ENCODE measurements at places on chromosomes 3 and 15. TPM values are rescaled to one million over a fixed set of nuclear protein-coding genes. Genes with fewer than 3 reads are reported as not detected.

GRCh38 chr3:124333931-124334640 is 342.2 kb upstream of the ROPN1 start:
- no peak for DNase-seq
- no peaks in the 10 kb centered on the region for H3K36me3 ChIP-seq
- H3K27me3 ChIP-seq = no peaks in the 10 kb centered on the region
- no peak overlapping the region for H3K4me3 ChIP-seq
- H3K27ac ChIP-seq = no peak overlapping the region
- H3K4me1 ChIP-seq = no peaks in the 10 kb centered on the region

DNA sequence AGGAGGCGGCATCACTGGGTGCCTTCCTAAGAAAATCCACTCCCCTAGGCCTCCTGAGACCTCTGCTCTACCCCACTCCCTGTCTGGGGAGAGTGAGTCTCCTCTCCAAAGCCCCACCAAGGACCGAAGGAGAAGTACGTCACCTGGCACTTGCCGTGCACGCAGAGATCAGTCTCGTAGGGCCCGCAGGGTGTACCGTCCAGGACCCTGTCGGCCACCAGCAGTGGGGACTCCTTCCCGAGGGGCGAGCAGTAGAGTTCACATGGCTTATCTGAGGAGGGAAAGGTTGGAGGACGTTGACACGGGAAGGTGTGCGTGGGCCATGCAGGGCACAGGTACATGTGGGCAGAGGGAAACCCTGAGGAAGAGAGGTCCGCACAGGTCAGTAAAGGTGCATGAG is 232.9 kb downstream of the ADAMTS17 start:
- H3K4me1 ChIP-seq = peaks cover 5% of the 10 kb centered on the region
- H3K36me3 ChIP-seq = no peaks in the 10 kb centered on the region
- DNase-seq = peak; percentile 8
- H3K4me3 ChIP-seq = no peak overlapping the region
- no peaks in the 10 kb centered on the region for H3K27me3 ChIP-seq

DNA sequence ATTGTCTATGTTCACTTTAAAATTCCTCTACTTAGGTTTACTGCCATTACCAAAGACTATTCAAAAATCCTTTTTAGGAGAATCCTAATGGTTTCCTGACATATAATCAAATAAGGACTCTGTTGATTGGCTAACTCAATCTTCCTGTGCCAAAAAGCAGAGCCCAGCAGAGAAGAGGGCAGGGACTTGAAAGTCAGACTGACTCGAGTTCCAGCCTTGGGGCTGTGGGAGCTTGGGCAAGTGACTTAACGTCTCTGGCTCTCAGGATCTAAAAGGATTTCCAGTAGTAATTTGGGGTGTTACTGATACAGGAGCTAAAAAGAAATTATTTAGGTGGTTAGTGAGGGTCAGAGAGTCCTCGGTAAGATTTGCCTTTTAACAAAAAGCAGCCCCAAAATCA is 10.9 kb downstream of the CCR5 start:
- H3K4me1 ChIP-seq = no peaks in the 10 kb centered on the region
- no peak for DNase-seq
- H3K36me3 ChIP-seq = no peaks in the 10 kb centered on the region
- no peaks in the 10 kb centered on the region for H3K27me3 ChIP-seq
- no peak overlapping the region for H3K27ac ChIP-seq

DNA sequence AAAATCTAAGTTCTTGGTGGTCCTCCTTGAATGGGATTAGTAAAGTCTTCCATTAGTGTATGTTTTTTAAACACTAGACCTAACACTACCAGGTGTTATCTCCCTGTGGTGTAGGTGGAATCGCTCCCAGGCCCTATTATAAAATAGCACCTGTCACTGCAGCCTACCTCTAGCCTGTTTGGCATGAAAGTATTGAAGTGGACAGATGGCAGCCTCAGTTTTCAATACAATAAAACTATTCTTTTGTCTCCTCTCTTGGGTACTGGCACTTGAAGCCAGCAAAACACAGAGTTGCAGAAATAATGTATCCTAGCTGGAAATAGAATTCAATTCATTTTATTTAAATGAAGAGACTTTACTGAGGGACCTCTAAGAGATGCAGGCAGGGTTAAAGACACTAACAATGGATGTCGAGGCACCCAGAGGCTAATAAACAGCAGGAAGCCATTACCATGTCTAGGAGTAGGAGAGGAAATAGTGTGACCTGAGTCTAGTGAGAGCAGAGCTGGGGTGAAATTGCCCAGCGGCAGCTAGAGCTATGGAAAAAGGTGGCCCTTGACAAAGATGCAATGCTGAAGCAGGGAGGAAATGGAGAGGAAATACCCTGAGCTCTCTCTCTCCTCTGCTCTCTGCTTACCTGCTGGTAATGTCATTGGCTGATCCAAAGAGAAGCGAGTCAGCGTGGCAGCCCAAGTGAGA is 49.1 kb upstream of the TMEM158 start:
- no peaks in the 10 kb centered on the region for H3K36me3 ChIP-seq
- no peaks in the 10 kb centered on the region for H3K27me3 ChIP-seq
- no peak overlapping the region for H3K27ac ChIP-seq
- no peak for DNase-seq
- H3K4me3 ChIP-seq = no peak overlapping the region

Gene ALCAM
- 21.3 TPM for total RNA-seq

GRCh38 chr3:52723935-52724334 is 18.0 kb downstream of the SPCS1 start:
- no peaks in the 10 kb centered on the region for H3K36me3 ChIP-seq
- no peak for DNase-seq
- H3K27me3 ChIP-seq = no peaks in the 10 kb centered on the region
- H3K27ac ChIP-seq = no peak overlapping the region

DNA sequence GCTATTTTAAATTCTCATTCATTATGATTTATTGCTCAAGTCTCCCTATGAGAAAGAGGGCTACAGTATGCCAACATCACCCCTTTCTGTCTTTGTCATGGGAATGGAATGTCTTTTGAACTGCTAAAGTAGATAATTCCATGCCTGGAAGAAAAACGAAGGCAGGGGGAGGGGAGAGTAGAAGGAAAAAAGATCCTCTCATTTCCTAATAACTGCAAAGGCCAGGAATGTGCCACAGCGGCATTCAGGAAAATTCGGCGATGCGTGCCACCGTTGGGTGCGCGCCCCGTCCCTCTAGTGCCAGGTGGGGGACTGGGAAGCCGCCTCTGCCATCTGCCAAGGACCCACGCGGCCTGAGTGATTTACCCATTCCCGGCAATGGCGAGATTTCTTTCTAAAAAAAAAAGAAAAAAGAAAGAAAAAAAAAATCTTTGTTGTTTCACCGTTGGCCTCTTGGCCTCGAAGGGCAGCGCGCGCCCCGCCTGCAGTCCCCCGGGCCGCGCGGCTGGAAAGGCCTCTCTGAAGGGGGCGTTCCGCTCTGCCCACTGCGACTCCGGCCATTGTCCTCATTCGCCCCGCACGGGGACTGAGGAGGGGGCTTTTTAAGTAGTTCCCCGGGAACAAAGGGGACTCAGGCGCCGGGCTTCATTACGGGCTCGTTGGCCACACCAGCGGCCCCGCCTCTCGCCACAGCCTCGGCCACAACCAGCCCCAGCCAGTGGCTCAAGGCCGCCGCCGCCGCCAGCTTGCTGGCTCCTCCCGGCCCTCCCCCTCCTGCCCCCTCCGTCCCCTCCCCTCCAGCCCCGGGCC is 54.5 kb downstream of the CPN2 start:
- no peaks in the 10 kb centered on the region for H3K4me1 ChIP-seq
- no peak for DNase-seq
- no peaks in the 10 kb centered on the region for H3K27me3 ChIP-seq
- H3K27ac ChIP-seq = peak overlapping the region; percentile 32
- no peak overlapping the region for H3K4me3 ChIP-seq
- H3K36me3 ChIP-seq = no peaks in the 10 kb centered on the region

DNA sequence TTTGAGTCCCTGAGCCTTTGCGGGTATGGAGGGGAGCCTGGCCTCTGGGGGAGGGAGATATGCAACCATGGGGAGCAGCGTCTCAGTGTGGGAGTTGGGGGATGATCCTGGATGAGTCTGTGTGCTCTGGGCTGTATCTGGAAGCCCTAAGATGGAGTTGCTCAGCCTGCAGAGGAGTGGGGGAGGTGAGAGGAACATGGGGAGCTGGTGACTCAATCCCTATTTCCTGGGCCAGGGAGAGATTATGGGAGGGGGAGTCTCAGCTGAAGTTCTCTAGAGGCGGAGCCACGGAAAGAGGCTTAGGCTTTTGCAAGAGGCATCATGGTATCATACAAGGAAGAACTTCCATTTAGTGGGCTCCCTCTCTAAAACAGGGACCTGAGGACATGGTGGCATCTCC is 59.5 kb upstream of the TMEM115 start:
- H3K27me3 ChIP-seq = no peaks in the 10 kb centered on the region
- H3K27ac ChIP-seq = no peak overlapping the region
- H3K4me3 ChIP-seq = no peak overlapping the region
- DNase-seq = no peak
- no peaks in the 10 kb centered on the region for H3K4me1 ChIP-seq
- no peaks in the 10 kb centered on the region for H3K36me3 ChIP-seq
